ENCODE measurements at places on chromosomes 12 and 14.

DNA sequence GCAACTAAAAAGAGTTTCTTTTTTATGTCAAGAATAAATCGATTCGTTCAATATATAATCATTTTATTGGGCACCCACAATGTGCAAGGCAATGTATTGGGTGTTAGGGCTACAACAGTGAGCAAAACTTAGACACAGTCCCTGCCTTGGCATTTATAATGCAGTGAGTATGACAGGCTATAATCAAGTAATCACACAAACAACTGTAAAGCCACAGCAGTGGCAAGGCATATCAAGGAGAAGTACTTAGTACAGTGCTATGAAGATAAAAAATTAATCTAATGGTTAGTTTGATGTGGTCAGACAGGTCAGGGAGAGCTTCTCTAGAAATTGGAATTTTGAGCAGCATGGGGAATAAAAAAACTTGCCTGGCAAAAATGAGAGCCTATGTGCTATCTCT, 39.5 kb upstream of the OTOGL start:
- no peak for DNase-seq

- no peak for DNase-seq
Observed at GRCh38 chr12:89073027-89073398, 279.3 kb downstream of the DUSP6 start.

DNA sequence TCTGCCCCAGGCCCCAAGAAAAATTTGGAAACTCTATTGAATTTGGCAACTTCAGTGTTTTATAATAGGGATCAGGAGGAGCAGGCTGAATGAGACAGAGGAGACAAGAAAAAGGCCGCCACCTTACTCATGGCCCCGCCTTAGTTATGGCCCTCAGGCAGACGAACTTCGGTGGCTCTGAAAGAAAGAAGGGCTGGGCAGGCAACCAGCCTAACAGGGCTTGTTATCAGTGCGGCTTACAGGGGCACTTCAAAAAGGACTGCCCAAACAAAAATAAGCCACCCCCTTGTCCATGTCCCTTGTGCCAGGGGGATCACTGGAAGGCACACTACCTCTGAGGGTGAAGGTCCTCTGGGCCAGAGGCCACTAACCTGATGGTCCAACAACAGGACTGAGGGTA, 146.3 kb upstream of the ATF7IP start:
- no peak for DNase-seq

GRCh38 chr14:98949051-98949450, 322.9 kb downstream of the BCL11B start:
- no peak for DNase-seq

DNA sequence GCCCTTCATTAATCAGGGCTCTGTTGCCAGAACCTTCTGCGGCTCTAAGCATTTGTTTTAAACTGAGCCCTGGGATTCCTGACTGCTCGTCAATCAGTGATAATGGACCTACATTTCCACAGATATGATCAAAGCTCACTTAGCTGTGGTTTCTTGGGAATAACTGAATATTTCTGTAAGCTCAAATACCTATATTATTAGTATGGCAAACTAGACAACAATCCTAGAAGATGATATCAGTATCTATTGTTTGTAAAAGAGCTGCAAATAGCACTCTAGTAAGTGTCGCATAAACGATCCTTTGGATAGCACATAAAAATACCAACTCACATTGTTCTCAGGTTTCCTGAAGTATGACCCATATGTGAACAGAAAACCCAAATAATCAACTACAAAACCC, 150.4 kb downstream of the PPM1H start:
- DNase-seq, result no peak

DNA sequence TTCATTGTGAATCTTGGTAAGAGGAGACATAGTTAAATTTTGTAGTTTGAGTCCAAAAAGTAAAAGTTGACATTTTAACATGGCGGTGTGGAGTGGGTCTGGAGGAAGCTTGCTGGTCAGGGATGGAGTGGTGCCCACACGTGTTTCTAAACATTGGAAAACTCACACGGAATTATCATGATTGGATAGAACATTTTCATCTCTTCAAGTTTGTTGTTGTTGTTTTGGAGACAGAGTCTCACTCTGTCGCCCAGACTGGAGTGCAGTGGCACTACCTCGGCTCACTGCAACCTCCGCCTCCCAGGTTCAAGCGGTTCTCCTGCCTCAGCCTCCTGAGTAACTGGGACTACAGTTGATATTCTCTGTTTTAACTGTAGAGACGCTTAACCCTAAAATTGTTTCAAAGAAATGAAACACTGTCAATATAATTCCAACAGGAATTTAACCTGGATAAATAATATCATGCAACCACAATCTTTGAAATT, 502 bp upstream of the MBIP start:
- DNase-seq, result no peak

DNA sequence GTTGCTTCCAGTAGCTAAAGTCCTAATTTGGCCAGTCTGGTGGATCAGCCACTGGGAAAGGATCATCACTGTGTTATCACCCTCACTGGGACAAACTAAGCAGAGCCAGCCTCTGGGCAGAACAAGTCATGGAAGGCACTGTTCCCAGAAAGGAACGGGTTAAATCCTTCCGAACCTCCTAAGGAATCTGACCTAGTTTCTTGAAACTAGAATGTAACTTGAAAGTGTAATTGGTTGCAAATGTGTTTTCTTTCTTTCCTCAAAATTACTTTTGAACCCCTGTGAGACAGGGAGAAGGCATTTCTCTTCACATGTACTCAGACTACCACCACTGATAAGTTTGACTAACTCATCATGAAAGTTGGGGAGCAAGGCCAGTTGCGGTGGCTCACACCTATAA, 18.7 kb upstream of the KICS2 start:
- DNase-seq, result no peak

GRCh38 chr14:21993070-21993469, 319.5 kb upstream of the OR4E1 start:
- no peak for DNase-seq

DNA sequence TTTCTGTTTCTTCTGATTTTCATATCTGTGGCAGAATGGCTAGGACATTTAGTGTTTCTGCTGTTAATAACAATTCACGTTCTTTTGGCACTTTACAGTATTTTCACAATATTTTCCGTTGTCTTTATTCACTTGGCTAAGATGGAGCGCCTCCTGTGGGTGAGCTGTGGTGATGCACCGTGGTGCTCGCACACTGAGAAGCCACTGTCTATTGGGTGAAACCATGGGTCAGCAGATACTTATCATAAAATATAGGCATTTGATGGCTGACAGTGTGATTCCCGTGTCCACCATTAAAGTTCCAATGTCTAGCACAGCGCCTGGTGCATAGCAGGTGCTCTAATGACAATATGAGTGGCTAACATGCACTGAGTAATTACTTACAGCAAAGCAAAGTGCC, 141.8 kb downstream of the VRK1 start:
- no peak for DNase-seq

DNA sequence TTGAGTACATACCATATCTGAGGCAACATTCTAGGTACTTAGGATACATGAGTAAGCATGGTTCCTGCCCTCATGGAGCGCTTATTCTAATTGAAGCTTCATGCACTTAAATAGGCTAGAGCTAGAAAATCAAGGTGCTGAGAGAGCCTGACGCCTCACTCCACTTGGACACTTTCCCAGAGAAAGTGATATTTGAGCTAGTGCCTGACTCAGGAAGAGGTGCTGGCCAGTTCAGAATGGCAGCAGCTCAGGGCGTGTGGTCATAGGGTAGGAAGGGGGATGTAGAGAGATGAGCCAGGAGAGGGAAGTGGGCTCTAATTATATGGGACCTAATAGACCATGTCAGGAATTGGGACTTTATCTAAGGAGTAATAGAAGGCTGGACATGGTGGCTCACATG, 33.3 kb downstream of the TULP3 start:
- no peak for DNase-seq

GRCh38 chr12:115968211-115968610, 309.3 kb downstream of the MED13L start:
- no peak for DNase-seq

DNA sequence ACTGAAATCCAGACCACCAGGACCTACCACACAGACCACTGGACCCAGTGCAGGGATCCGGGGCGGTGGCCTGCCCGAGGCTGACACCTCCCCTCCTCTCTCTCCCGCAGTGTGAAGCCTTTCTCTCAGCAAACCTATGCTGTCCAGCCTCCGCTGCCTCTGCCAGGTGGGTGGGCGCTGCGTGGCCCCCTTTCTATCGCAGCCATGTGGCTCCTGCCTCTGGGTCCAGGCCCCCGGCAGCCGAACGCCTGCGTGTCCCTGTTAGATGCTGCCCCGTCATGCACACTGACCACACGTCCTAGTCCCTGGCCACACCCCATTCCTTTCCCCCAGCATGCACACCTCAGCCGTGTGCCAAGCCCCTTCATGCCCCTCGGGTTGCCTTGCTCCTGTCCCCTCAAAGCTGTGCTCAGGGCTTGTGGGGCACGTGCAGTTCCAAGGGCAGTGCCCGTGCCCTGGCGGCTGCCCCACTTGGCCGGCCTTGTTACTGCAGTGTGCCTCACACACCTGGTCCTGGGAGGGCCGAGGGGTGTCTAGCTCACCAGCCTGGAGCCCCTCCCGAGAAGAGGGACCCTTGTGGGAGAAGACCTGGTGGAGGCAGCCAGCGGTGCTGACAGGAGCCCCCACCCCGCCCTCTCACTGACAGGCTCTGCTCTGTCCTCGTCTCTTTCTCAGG, 58.0 kb upstream of the TSPAN9 start:
- DNase-seq, result no peak

GRCh38 chr14:99686557-99687283, 2.6 kb downstream of the CYP46A1 start:
- DNase-seq, result no peak

All from stimulated activated CD4-positive, alpha-beta T cell treated with anti-CD3 and anti-CD28 coated beads, Interleukin-4, amount 100 ng/mL, for 48 hours (primary cell).